Cerebellum (tissue), 4 donors: ENCODE measurements at places on chromosomes 3 and 15.

DNA sequence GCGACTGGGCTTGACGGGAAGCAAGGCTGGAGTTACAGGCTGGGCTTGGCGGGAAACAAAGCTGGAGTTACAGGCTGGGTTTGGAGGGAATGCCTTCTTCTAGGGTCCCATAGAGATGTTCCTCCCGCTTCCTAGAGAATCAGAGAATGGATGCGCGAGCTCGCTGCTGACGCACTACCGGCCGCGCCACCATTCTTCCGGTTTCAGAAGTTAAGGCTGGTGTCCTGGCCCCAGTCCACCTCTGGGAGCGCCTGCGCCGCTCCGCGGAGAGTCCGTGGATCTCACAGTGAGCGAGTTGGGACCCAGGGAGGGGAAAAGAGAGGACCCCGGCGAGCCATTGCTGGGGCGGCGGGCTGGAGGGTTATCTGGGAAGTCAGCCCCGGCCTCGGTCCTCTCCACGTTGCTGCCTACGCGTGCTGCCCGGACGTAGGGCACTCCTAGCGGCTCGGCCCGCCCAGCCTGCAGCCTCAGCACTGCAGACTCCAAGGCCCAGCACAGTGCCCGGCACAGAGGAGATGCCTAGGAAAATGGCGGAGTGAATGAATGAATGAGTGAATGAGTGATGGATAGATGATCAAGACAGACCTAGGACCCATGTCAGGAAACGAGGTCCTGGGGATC lies at the start of gene ZNF502:
Gene ZNF502 (plus strand): TSS at position 206 of the 621 bp plus-strand sequence. CDS start 7,602 bp downstream, outside the sequence.
- peak; percentile 93 for DNase-seq

DNA sequence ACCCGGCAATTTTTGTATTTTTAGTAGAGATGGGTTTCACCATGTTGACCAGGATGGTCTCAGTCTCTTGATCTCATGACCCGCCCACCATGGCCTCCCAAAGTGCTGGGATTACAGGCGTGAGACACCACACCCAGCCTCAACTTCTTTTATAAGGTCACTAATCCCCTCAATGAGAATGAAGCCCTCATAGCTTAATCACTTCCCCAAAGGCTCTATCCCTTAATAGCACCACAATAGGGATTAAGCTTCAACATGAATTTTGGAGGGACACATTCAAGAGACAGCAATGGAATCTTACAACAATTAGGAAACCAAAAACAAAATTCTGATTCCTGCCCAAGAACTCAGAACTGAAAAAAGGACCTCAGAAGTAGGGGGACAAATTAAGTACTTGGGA lies 126.8 kb downstream of the ATP1B3 start:
- DNase-seq = no peak

GRCh38 chr3:174651951-174652350 lies 207.2 kb upstream of the NAALADL2 start:
- no peak for DNase-seq

DNA sequence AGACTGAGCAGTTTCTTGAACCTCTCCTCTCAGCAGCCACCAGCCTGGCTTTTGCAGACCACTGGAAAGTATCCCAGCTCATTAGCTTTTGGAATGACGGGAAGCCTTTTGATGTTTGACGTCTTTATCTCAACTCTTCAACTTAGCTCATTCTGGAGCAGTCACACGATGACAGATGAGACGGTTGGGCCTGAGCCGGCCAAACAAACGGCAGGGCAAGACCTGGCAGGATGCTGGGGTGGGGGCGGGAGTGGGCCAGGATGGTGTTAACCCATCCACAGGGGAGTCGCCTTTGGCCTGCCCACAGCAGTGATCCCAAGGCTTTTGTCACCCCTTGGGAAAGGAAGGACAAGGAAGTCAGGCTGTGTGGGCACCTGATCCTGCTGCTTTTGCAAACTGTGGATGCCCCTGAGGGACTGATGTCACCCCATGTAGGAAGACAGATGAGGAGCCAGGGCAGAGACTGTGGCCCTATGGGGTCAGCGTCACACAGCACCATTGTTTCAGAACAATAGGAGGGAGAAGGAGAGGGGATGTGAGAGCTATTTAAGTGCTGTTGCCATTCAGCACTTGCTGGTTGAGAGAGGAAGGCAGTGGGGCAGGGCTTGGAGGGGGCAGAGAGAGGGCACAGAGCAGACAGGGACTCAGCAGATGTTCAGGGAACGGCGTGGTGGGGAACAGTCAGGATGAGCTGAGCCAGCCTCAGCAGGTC lies 121.9 kb upstream of the CTDSPL start:
- DNase-seq = no peak

DNA sequence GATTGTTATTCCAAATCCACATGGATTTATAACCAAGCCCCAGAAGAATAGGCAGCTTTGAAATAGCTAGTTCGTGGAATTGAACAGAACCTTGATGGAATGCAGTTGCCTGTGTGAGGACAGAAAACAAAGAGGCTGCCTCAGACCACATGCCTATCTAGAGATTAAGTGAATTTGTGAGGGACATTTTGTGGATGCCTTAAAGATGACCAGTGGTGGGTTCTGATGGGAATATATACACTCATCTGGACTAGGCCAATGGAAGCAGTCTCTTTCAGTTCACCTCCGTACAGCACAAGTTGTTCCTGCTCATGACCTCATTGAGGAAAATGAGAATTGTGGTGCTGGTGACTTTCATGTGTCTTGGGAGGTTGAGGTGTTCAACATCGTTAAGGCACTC lies 63.2 kb upstream of the PYDC2 start:
- no peak for DNase-seq

DNA sequence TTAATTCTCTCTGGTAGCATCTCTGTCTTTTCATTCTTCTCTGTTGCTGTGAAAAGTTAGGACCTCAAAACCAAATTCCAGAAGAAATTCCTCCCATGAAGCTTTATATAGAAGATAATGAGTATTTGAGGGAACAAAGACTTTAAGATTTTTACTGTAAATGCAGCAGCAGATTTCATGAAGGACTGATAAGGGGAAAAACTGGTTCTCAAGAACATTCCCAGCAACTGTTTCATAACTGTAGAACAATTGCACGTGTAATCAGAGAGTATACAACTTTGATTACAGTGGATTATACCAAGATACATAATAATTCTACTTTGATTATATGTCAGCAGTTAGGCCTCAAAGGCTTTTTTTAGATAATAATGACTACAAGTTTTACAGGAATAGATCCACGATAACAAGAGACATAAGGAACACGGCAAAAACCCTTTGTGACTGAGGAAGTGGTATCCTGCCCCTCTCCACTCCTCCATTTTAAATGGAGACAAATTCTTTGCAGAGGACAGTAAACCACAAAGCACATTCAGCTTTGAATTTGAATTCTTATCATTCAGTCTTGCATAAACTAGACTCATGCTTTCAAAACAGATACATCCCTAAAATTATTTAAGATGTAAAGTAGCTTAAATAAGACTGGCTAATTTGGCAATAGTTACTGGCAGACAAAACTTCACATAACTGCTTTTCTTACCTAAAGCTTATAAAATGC lies 42.9 kb upstream of the DIPK2A start:
- DNase-seq = no peak

GRCh38 chr15:59812250-59812870 lies 123.2 kb upstream of the BNIP2 start:
- DNase-seq = no peak

- no peak for DNase-seq
Measured at GRCh38 chr3:104635872-104636580, 730.7 kb upstream of the ALCAM start.

- no peak for DNase-seq
Measured at GRCh38 chr3:151276687-151277042, 1.7 kb downstream of the P2RY14 start.

GRCh38 chr3:61323094-61323493 lies 71.8 kb upstream of the FHIT start:
- no peak for DNase-seq

GRCh38 chr3:52283306-52283705 lies 4.3 kb upstream of the GLYCTK start:
- no peak for DNase-seq

GRCh38 chr3:196181127-196181546 lies 30.1 kb downstream of the ZDHHC19 start:
- DNase-seq = no peak

DNA sequence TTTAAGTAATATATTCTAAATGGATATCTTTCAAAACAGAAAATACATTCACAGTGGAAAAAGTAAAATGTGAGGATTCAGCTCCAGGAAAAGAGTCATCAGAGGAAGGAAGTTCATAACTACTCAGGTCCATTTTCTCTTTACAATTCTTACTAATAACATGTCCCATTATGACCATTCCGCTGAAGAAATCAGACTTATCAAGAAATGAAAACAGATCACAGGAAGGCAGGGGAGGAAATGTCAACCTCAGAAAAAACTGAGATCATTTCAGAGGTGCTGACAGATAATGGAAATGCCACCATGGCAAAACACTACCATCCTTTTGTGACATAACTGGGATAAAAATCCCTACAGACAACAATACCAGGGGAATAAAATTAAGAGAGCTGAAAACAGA lies 139.5 kb downstream of the MAGI1 start:
- no peak for DNase-seq

GRCh38 chr3:152416808-152417580 lies 148.3 kb downstream of the MBNL1 start:
- DNase-seq = no peak

DNA sequence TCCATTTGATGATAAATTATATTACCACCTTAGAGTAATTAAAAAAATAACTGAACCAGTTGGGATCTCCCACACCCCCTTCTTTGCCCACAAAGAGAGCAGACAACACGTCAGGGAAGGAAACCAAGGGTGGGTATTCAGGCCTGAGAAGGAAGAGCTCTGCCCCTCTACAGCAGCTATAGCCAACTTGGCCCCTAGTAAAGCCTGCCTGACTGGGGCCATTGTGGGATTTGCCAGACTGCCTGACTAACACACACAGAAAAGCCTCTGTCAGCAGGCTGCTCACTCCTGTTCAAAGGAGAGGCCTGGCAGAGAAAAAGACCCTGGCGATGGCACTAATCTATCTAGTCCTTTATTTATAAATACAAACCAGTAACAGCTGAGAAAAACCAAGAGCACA lies 41.4 kb downstream of the ATP8B4 start:
- DNase-seq = peak; percentile 3

GRCh38 chr15:99467853-99468464 lies 97.8 kb upstream of the MEF2A start:
- DNase-seq = no peak

GRCh38 chr3:4862973-4863372 lies 116.3 kb upstream of the BHLHE40 start:
- no peak for DNase-seq

GRCh38 chr3:193040836-193041672 lies 123.4 kb upstream of the MB21D2 start:
- peak; percentile 40 for DNase-seq

DNA sequence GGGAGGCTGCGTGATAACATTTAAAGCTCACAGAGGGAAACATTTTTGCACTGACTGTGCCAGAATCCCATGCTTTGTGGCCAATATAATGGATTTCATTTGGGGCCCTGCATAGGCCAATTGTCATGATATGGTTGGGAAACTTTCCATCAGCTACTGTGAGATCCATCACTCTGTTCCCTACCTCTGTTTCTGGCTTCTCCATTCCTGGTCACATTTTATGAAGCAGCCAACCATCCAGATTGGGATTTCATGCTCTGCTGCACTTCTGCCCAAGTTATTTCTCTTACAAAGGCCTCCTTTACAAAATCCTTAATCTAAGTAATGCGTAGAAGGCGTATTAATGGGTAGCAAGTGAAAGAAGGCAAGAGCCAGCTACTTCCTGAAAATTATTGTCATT lies 221.1 kb downstream of the LRTM1 start:
- peak; percentile 31 for DNase-seq

DNA sequence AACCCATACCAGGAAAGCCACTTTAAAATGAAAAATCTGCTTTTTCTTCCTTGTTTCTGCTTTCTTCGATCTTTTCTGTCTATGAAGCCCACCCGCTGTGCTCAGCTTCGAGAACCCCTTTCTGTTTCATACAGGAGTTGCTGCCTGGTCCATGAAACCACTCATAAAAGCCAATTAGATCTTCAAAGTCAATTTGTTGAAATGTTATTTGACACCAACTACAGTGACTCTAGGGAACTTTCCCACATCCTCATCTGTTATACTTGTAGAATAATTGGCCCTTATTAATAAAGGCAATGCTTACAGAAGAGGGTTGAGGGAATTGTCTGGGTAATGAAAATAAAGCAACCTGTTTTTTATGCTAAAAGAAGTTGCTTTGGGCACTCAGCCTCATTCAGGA lies 523.6 kb downstream of the OCA2 start:
- no peak for DNase-seq

GRCh38 chr15:40942337-40942854 lies 10.9 kb upstream of the CHAC1 start:
- DNase-seq = no peak

GRCh38 chr15:64249883-64250575 lies 87.2 kb upstream of the PPIB start:
- no peak for DNase-seq

DNA sequence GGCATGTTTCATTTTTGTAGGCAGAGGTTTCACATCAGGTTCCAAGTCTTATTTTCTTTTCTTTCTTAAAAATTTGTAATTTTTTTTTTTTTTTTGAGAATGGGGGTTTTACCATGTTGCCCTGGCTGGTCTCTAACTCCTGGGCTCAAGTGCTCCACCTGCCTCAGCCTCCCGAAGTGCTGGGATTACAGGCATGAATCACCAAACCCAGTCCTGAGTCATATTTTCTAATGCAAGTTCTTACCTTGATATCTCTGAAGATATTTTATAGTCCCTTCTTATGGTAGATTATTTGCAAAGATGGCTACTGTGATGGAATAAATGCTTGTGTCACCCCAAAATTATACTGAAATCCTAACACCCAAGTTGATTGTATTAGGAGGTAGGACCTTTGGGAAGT lies 63.8 kb downstream of the SLC9A9 start:
- DNase-seq = no peak

GRCh38 chr15:89654301-89654761 lies 936 bp downstream of the KIF7 start:
- DNase-seq = no peak

DNA sequence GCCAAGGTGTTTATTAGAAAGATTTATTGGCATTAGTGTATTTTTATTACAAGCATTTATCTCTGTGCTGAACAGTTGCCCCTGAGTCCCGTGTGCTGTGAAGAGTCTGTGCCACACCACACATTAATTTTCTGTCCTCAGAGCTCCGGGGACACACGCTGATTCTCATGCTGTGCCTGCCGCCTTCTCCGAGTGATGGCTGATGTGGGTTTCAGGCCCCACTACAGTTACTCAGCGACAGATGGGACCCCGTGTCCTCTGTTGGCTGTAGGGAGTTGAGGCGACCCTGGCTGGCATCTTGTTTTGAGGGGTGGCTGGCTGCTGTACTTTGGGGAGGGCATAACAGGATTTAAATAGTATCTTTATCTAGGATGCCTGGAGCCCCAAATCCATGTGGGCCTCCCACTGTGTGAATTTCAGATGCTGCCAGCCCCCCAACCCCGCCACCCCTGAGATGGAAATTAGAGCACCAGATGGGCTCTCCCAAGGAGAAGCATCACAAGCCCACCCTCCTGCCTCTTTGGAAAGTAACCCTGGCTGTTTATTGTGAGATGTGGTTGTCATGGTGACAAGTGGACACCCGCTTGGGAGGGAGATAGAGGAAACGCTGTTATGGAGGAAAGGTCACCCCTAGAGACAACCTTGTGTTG lies 185.6 kb downstream of the APBA2 start:
- peak; percentile 66 for DNase-seq

GRCh38 chr3:71537211-71537611 lies 46.3 kb downstream of the FOXP1 start:
- no peak for DNase-seq
